Ureter (tissue), 1 donor: ENCODE measurements at places on chromosomes 2 and 18.
A peak's percentile ranks its signal among the peaks of the same experiment; 100 is the strongest.

- peak; percentile 68 for DNase-seq
These were observed 11.1 kb downstream of the TRAK2 start for GRCh38 chr2:201440182-201440581.

GRCh38 chr18:394262-394986 lies 106.1 kb downstream of the COLEC12 start:
- DNase-seq = no peak

DNA sequence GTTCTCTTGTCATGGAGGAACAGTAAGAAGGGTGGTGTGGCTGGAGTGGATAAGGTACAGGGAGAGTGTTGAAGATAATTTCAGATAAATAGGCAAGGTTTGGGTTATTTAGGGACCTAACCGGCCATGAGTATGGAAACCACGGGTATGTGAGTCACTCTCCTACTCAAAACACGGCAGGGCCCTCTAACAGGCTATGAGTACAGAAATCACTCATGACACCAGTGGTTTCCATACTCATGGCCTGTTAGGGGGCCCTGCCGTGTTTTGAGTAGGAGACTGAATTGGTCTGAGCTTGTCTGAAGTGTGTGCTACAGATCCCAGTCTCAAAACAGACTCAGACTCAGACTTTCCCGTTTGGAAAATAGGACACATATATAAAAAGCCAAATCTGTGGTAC lies 428.4 kb upstream of the HNMT start:
- no peak for DNase-seq

DNA sequence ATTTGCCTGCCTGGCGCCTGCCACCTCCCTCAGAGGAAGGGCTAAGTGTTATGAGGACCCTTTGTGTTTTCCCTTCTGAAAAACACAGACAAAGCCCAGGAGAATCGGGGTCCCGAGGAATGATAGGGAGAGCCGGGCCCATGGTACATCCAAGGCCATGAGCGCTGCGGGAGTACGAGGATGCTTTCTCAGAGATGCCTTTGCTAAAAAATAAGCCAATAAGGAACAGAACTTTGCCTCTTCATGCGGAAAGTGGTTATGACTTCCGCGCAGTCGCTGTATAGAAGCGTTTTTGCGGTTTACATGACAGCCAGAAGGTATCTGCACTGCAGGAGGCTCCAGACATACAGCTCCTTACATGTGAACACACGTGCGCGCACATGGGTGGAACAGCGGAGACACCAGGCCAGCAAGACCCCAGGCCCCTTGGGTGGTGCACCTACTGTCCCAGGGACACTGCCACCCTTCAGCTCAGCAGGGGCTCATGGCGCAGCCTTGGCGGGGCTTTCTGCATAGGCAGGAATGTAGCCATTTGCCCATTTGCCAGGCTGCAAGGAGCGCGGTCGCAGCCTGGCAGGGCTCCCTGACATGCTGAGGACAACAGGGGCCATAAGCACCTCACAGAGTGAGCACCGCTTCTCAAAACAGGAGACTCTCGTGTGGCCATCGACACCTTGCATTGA lies 252.4 kb upstream of the SALL3 start:
- DNase-seq = peak; percentile 31

GRCh38 chr2:195022508-195022830 lies 634.6 kb upstream of the SLC39A10 start:
- no peak for DNase-seq

- no peak for DNase-seq
These were observed 17.5 kb upstream of the ILKAP start for GRCh38 chr2:238220892-238221521.

- no peak for DNase-seq
These were observed 251.7 kb downstream of the PHLPP1 start for GRCh38 chr18:62967089-62967488.

GRCh38 chr2:219509780-219510511 lies 4.3 kb upstream of the ASIC4 start:
- peak; percentile 63 for DNase-seq

DNA sequence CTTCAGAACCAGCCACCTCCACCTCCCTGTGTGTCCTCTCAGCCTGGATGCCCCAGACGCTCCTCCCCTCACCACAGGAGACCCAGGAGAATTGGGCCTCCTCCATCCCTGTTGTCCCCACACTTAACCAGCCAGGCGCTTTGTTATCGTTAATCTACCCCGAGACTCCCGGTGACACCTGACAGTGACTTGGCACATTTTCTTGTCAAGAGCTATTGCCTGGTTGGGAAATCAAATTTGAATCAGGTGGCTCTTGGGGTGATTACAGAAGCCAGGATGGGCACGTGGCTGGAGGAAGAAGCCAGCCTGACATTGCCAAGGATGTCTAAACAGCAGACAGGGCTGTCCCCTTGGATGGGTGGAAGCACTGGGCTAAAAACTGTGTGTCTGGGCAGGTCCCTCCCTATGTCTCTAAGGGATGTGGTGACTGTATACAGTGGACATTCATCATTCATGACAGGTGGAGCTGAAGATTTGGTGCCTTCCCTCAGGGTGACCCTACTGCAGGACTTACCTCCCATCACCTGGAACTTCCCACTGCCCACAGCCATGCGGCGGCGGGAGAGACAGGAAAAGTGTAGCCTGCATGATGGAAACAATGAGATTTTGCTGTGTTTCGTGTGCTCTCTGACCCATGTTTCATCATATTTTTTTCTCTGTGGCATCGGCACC lies 157.2 kb upstream of the CAPN13 start:
- DNase-seq = no peak

- peak; percentile 84 for DNase-seq
These were observed 909 bp downstream of the TMEM87B start for GRCh38 chr2:112055730-112056625.

DNA sequence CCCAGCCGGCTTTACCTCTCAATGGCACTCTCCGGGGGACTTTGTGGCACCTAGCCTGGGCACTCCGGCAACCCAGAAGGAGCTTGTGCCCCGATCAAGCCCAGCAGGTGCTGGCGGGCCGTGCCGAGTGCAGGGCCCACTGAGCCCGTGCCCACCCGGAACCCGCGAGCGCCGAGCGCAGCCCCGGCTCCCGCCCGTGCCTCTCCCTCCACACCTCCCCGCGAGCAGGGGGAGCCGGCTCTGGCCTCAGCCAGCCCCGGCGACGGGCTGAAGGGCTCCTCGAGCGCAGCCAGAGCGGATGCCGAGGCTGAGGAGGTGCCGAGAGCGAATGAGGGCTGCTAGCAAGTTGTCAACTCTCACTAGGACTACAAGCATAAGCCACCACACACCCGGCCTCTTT lies 136.9 kb downstream of the COMMD1 start:
- DNase-seq = no peak

DNA sequence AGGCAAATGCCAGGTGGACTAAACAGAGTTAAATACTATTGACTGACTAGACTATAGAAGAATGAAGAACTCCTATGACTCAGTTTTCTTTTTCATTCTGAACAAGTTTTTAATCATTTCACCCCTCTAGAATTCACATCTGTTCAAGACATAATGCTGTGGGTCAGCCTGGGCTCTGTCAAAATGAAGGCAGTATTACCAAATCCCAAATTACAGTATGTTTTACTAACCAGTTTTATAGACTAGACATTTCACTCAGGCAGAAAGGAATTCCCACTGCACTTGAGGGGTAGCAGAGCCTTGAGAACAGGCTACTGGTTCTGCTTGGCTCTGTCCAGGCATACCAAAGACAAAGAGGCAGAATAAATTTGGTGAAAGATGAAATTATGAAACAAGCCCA lies 511.7 kb downstream of the EPHA4 start:
- no peak for DNase-seq

- no peak for DNase-seq
These were observed 41.1 kb downstream of the ACVR1C start for GRCh38 chr2:157587576-157587975.
